Memory B cell (primary cell): ENCODE measurements at places on chromosomes 6 and 20.

DNA sequence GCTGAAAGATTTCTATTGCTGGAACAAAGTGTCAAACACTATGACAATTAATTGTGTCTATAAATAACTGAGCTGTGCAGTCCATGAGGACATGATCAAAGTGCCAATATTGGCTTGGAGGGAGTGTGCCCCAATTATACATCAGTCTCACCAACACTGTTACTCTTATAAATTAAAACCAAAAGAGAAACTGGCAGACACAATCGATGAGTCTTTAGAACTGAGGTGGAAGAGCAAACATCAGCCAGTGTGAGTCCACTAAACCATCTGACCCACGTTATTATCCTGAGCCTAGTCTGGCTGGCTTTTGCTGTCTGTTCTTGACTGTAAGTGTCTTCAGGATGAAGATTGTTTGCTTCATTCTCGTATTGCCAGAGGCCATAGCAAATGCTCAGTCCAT lies 98.9 kb downstream of the OLIG3 start:
- no peak overlapping the region for H3K4me3 ChIP-seq
- H3K4me1 ChIP-seq = peaks cover under 1% of the 10 kb centered on the region
- no peak for DNase-seq
- H3K27me3 ChIP-seq = peaks cover 3% of the 10 kb centered on the region

- H3K4me1 ChIP-seq = peaks cover 5% of the 10 kb centered on the region
- DNase-seq = no peak
- H3K4me3 ChIP-seq = no peak overlapping the region
- H3K27ac ChIP-seq = no peak overlapping the region
Measured at GRCh38 chr6:143556529-143556928, 45.0 kb upstream of the FUCA2 start.

GRCh38 chr6:28490205-28490890 lies 25.2 kb downstream of the GPX6 start:
- DNase-seq = no peak
- peaks cover 11% of the 10 kb centered on the region for H3K4me1 ChIP-seq
- peak overlapping the region; percentile 28 for H3K4me3 ChIP-seq
- H3K27ac ChIP-seq = no peak overlapping the region
- H3K27me3 ChIP-seq = peaks cover 19% of the 10 kb centered on the region

DNA sequence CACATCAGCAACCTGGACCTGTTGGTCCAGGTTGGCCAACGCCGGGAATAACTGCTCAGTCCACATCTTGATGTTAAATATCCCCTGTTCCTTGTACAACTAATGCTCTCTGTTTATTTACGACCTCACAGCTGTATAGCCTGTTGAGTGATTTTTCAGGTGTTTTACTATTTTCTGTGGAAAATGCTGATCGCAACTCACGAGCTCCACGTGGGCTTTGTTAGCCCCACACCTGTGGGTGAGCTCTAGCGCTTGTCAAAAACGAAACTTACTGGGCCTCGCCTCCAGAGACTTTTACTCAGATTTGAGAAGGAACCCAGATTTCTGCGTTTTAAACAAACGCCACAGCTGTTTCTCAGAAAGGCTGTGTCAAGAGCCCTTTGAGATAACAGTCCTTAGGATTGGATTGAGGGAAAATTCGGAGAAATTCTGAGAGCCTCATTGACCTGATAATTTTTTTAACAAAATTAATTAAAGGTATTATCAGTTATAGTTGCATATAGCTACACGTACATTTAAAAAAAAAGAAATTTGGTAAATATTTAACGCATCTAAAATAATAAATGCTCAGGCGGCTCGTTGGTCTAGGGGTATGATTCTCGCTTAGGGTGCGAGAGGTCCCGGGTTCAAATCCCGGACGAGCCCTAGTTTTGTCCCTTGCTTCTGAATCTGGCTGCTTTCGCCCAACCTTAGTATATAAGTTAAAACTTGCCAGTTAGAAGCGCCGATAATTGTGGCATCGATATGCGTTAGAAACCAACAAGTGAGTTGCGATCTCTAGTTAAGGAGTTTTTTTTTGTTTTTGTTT lies 16.7 kb downstream of the HMGN4 start:
- peak; percentile 49 for DNase-seq
- no peak overlapping the region for H3K27ac ChIP-seq
- peaks cover 17% of the 10 kb centered on the region for H3K4me1 ChIP-seq
- no peaks in the 10 kb centered on the region for H3K36me3 ChIP-seq
- H3K4me3 ChIP-seq = peak overlapping the region; percentile 81

GRCh38 chr20:1535420-1536175 lies 21.9 kb downstream of the SIRPD start:
- H3K27me3 ChIP-seq = no peaks in the 10 kb centered on the region
- no peaks in the 10 kb centered on the region for H3K36me3 ChIP-seq
- peak; percentile 14 for DNase-seq
- H3K4me3 ChIP-seq = no peak overlapping the region
- peaks cover 27% of the 10 kb centered on the region for H3K4me1 ChIP-seq

GRCh38 chr20:45515147-45515913 lies at the start of gene SPINT3:
SPINT3 (minus strand) TSS chr20:45515622; CDS start chr20:45515608, 14 bp downstream.
- H3K27me3 ChIP-seq = peaks cover 12% of the 10 kb centered on the region
- H3K4me1 ChIP-seq = no peaks in the 10 kb centered on the region
- H3K27ac ChIP-seq = no peak within 1 kb of the TSS
- H3K36me3 ChIP-seq = no peaks in the 10 kb centered on the region
- H3K4me3 ChIP-seq = no peak within 1 kb of the TSS
- DNase-seq = no peak

DNA sequence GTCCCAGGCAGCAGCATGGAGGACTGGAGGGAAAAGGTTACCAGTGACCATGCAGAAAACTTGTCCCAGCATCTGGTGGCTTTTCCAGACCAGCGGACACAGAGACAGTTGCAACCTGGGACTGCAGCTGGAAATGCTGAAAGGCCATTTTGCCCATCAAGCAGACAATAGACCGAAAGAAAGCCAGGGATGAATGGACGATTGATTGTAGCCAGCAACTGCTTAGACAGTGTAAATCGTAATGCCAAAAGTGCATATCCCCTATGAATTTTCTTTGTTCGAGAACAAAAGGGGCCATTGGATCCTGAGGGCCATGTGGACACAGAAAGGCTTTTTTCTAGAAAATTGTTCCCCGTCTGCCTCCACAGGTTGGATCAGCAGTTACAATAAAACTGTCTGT lies 115.7 kb downstream of the MBOAT1 start:
- no peak overlapping the region for H3K4me3 ChIP-seq
- H3K27me3 ChIP-seq = peaks cover 5% of the 10 kb centered on the region
- no peak overlapping the region for H3K27ac ChIP-seq
- H3K4me1 ChIP-seq = no peaks in the 10 kb centered on the region
- H3K36me3 ChIP-seq = no peaks in the 10 kb centered on the region
- no peak for DNase-seq

GRCh38 chr6:91081452-91082067 lies 494.7 kb upstream of the MAP3K7 start:
- no peaks in the 10 kb centered on the region for H3K36me3 ChIP-seq
- H3K27me3 ChIP-seq = no peaks in the 10 kb centered on the region
- no peak overlapping the region for H3K4me3 ChIP-seq
- no peak for DNase-seq

DNA sequence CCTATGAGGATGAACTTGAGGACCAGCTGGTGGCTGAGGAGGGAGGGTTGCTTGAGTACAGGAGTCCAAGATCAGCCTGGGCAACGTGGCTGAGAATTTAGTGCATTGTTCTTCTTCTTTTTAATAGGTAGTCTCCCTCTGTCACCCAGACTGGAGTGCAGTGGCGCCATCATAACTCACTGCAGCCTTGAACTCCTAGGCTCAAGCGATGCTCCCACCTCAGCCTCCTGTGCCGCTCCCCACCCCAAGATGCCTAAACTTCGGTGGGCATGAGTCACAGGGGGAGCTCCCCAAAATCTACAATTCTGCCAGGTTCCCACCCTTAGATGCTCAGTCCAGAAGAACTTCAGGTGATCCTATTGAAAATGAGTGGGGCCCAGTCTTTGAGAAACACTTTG lies 21.4 kb downstream of the FAM50B start:
- H3K4me3 ChIP-seq = no peak overlapping the region
- peaks cover 14% of the 10 kb centered on the region for H3K27me3 ChIP-seq
- peaks cover 2% of the 10 kb centered on the region for H3K4me1 ChIP-seq
- no peaks in the 10 kb centered on the region for H3K36me3 ChIP-seq
- DNase-seq = no peak

DNA sequence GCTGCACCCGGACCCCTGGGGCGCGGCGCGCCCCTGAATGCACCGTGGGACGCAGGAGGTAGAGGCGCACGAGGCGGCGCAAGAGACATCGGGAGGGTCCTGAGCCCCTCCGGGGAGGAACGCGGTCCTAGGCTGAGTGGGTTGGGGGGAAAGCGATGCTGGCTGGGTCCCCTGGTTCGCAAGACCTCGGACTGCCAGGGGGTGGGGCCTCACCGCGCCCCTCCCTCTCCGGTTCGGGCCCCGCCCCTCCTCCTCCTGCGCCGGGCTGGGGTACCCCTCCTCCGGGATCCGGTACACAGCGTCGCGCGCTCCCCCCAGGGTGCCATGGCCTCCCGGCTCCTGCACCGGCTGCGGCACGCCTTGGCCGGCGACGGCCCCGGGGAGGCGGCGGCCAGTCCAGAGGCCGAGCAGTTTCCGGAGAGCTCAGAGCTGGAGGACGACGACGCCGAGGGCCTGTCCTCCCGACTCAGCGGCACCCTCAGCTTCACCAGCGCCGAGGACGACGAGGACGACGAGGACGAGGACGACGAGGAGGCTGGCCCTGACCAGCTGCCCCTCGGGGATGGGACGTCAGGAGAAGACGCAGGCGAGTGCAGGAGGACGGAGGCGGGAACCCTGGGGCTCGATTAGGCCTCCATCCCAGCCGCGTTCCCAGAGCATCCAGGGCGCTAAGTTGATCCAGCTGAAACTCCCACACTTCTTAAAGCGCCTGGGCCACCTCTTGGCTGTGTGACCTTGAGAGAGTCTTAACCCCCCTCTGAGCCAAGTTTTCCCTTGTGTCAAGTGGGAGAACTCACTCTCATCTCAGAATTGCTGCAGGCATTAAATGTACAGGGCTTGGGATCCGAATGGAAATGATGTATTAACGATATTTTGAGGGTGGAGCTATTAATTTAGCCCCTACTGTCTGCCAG lies 541 bp downstream of the SNX21 start:
- DNase-seq = peak; percentile 16
- H3K27me3 ChIP-seq = no peaks in the 10 kb centered on the region
- no peaks in the 10 kb centered on the region for H3K36me3 ChIP-seq
- peak overlapping the region; percentile 92 for H3K4me3 ChIP-seq

DNA sequence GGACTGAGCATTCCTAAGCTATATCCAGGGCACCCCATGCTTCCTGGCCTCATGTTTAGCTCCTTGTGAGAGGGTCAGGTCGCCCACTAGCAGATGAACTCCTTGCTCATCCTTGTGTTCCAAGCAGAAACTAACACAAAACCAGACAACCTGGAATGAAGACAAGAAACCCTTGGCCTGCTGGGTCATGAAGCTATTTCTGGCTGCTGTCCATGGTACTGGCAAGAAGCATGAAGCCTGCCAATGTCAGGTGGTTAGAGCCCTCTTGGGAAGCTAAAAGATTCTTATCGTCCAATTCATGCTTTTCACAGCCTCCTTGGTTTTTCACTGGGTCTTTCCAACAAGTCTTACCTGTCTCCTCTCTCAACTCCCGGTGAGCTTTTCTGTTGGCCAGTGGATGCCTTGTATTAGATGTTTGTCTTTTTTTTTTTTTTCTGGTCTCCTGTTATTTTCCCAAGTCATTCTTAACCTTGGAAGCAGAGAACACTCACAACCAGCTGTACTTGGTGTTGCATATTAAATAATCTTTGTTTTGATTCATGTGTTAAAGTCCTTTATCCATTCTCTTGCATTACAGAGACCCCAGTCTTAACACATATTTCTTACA lies 180.3 kb downstream of the ANKRD60 start:
- DNase-seq = peak; percentile 1
- H3K36me3 ChIP-seq = no peaks in the 10 kb centered on the region
- peaks cover 5% of the 10 kb centered on the region for H3K27me3 ChIP-seq

DNA sequence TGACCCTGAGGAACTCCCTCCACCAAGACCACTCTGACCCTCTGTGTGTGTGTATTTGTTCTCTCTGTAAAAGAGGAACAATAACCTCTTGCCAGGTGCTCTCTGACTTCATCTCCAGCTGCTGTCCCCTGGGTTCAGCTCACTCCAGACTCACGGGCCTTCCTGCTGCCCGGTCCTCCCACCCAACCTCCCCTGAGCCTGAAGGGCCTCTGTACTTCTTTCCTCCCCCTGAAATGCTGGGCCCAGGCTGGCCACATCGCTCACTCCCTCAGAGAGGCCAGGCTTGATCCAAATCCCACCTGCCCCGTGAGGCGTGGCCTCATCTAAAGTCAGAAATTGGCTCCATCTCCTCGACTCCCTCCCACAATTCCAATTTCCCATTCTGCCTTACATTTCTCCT lies 202.4 kb downstream of the PRKN start:
- peaks cover 3% of the 10 kb centered on the region for H3K4me1 ChIP-seq
- H3K27ac ChIP-seq = no peak overlapping the region
- H3K27me3 ChIP-seq = no peaks in the 10 kb centered on the region

- H3K27me3 ChIP-seq = no peaks in the 10 kb centered on the region
- H3K27ac ChIP-seq = peak overlapping the region; percentile 78
Measured at GRCh38 chr6:152151920-152152319, 344.4 kb downstream of the ESR1 start.

DNA sequence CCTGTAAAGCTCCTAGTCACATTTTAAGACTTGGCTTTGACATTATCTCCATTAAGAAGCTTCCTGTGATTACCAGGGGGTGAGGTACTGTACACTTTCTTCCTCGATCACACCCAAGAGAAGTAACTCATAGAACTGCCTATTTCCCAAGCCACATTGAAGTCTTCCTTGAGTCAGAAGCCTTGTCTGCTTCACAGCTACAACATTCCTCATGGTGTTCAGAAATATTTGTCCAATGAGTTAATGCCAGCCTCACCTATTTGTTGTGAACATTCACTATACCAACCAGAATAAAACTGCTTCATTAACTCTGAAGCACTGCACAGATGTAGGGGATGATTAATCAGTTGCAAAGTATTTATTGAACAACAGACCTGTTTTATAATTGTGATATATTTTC lies 622.3 kb downstream of the PTPRT start:
- peaks cover 2% of the 10 kb centered on the region for H3K27me3 ChIP-seq
- peaks cover 2% of the 10 kb centered on the region for H3K36me3 ChIP-seq
- no peak overlapping the region for H3K4me3 ChIP-seq

DNA sequence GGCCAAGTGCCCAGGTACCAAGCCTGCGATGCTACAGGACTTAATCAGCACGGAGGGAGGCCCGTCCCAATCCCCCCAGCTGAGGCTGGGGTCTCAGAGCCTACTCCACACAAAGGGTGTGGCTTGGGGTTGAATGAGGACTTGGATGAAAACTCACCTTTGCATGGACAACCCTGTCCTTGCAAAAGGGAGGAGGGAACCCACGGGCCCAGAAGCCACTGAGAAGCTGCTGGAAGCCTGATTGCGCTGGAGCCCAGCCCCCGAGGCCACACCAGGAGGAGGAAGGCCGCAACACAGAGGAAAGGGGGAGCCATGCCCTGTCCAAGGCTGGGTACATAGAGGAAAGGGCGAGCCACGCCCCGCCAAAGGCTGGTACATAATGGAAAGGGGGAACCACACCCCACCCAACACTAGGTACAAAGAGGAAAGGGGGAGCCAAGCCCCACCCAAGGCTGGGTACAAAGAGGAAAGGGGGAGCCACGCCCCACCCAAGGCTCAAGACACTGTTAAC lies 158.8 kb downstream of the DLL1 start:
- no peak overlapping the region for H3K27ac ChIP-seq
- no peak for DNase-seq

- no peaks in the 10 kb centered on the region for H3K27me3 ChIP-seq
- H3K4me1 ChIP-seq = peaks cover 29% of the 10 kb centered on the region
- peak within 1 kb of the TSS; percentile 95 for H3K27ac ChIP-seq
Measured at GRCh38 chr6:116461331-116461931, at the start of gene CALHM6. CALHM6 (plus strand) TSS chr6:116461375; CDS start chr6:116461930, 555 bp downstream.
